Activated T-helper 2 cell treated with anti-CD3 and anti-CD28 coated beads, Interferon-gamma antibody, Interleukin-2, Interleukin-4, amounts not matched to agents 10 μg/mL and 5 μg/mL and 100 μg/mL, durations not matched to agents 14 hours and 24 hours and 36 hours (primary cell): ENCODE measurements at places on chromosomes 16 and 17. TPM values are rescaled to one million over a fixed set of nuclear protein-coding genes. Genes with fewer than 3 reads are reported as not detected.
A peak's percentile ranks its signal among the peaks of the same experiment; 100 is the strongest.

- DNase-seq = no peak
These were observed 264.1 kb downstream of the CBLN1 start for GRCh38 chr16:49017501-49017900.

DNA sequence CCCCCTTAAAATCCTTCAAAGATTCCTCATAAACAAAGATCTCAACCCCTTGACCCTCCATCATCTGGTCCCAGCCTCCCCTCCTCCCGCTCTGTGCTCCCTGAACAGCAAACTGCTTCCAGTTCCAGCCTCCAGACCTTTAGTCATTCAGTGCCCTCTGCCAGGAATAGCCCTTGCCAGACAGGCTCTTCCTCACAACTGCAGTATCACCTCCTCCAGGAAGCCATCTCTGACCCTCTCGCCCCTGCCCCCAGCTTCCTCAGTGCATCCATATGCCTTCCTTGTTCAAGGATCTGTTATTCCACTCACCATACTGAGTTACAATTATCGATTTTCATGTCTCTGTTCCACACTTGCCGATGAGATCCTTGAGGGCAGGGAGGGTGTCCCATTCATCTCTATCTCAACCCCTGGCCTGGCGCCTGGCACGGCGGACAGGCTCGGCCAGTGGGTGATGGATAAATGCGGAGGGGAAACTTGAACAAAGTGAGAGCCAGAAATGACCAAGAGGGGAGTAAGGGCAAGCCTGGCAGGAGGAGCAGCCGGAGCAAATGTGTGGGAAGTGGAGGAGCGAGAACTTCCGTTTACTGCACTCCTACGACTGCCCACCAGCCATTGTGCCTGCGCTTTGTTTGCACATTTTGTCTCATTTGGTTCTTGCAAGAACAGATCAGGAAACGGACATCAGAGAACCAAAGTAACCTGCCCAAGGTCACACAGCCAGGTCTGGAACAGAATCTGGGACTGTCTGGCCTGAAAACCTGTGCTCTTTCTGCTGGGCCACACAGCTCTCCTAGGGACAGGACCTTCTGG, 2.0 kb upstream of the NXPH3 start:
- DNase-seq = no peak

- no peak for DNase-seq
These were observed 36.4 kb upstream of the CCDC182 start for GRCh38 chr17:57781386-57782061.

DNA sequence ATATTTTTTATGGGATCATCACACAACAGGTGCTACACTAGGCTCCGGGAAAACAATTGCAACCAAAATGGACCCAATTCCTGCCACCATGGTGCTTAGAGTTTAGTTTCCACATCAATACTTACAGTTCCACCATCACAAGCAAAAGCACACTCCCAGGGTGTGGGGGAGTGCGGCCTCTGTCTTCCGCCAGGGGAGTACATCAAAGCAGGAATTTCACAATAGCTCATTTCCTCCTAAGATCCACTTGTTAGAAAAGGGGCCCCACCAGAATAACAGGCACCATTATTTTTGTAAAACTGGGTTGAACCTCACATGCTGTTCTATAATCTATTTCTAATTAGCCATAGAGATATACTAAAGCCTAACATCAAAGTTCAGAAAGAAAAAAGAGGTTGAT, 44.3 kb upstream of the PSMD7 start:
- DNase-seq = no peak

DNA sequence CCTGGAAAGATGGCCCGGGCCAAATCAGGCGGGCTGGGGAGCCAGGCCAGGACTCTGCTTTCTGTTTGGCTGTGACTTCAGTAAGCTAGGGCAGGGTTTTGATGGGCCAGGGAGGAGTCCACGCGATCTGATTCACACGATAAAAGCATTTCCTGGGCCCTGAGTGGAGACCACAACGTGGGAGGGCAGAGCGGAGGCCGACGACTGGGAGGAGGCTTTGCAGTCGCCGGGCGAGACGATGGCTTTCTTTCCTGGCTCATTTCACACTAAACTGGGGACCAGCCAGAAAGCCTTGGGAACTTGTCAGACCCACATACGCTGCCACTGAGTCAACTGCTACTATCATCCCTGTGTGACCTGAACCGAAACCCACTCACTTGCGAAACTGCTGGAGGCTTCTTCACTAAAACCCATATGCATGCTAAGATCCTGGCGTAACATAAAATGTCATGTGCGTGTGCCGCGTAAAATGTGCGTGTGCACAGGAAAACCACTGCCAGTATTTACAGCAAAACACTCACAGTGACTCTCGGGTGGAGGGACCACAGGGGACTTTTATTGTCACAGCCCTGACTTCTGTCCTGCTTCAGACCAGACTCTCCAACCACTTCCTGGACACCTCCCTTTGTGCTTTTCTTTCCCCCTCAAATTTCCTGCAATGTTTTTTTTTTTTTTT, 14.2 kb upstream of the RHBDF2 start:
- DNase-seq = peak; percentile 82

- no peak for DNase-seq
These were observed 25.3 kb downstream of the CACNG3 start for GRCh38 chr16:24281466-24281865.

GRCh38 chr16:23941963-23942564, 106.3 kb downstream of the PRKCB start:
- no peak for DNase-seq

MEIOB gene
- total RNA-seq = not detected in 2 replicates

MCRIP2 gene
- 62.6 and 63.1 TPM in 2 replicates for total RNA-seq
